ENCODE measurements at places on chromosomes 6 and 20.

GRCh38 chr20:11902285-11902697 lies 15.4 kb upstream of the BTBD3 start:
- no peak for DNase-seq

DNA sequence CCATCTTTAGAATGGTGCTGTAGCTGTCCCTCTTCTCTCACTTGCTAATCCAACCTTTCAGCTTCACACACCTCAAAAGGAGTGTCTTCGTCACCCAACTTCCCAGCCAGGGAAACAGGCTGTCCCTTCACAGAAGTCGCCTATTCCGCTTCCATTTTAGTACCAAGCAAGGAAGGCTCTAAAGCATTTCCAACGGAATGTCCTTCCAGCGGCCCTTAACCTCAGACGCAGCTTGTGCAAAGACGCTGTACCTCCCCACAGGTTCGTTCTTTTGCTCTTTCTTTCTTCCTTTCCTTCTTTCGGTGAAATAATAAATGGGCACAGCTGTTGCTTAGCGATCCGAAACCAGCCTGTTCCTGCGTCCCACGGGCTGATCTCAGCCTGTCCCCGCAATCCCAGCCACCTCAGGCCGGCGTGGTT lies 1.5 kb downstream of the PTPRT start:
- DNase-seq: no peak

DNA sequence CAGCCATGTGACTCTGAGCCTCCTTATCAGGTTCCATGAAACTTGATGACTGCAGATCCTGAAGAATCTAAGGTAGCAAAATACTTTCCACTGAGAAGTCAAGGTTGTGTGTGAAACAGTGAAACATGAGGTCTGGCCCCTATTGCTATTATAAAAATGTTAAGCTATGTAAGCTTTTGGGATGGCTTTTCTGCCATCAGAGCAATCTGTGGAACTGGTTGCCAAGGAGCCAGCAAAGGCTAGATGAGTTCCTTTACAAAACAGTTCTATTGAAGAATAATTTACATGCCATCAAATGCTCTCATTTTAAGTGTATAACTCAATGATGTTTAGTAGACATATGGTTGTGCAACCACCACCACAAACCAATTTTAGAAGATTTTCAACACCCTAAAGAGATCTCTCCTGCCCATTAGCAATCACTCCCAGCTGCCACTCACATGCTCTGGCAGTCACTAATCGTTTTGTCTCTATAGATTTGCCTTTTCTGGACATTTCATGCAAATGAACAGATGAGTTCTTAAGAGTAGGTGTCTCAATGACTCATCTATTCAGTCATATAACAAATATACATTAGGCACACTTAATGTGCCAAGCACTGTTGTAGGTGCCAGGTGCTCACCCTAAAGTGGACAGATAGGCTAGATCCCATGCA lies 19.9 kb upstream of the MEP1A start:
- DNase-seq: no peak

DNA sequence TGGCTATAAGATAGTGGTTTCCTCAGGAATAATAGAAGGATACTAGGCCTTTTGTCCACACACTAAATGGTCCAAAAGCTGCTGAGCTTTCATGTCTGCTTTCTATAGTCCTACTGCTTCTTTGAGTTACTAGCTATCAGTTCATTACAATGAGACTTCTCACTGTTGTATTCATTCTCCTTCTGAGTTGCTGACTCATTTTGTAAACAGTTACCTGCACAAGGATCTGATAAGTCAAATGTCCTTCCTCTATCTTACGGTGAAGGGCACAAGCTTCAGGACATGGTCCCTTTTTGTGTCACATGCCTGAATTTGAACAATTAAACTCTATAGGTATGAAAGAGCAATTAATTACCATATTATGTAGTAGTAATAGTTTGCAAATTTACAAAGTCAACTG lies 90.5 kb downstream of the MAN1A1 start:
- no peak for DNase-seq

DNA sequence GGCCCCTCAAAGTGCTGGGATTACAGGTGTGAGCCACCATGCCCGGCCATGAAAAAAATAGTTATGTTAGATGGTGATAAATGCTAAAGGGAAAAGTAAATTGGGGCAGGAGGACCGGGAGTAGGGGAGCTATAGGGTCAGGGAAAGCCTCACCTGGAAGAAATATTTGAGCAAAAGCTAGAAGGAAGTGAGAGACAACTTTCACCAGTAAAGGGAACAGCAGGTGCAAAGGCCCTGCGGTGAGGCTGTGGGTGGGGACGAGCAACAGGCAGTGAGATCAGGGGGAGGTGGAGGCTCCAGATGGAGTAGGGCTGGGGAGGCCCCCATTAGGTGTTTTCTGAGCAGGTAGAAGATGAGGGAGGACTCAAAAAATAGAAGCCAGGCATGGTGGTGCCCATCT lies 16.0 kb downstream of the BCAS4 start:
- no peak for DNase-seq

GRCh38 chr20:49859807-49860206 lies 47.2 kb downstream of the SLC9A8 start:
- no peak for DNase-seq

GRCh38 chr6:52579006-52579660 lies 2.3 kb upstream of the TRAM2 start:
- no peak for DNase-seq

GRCh38 chr6:2543321-2543720 lies 207.4 kb downstream of the MYLK4 start:
- DNase-seq: no peak

GRCh38 chr6:118935978-118936703 lies 1.2 kb upstream of the MCM9 start:
- DNase-seq: no peak

DNA sequence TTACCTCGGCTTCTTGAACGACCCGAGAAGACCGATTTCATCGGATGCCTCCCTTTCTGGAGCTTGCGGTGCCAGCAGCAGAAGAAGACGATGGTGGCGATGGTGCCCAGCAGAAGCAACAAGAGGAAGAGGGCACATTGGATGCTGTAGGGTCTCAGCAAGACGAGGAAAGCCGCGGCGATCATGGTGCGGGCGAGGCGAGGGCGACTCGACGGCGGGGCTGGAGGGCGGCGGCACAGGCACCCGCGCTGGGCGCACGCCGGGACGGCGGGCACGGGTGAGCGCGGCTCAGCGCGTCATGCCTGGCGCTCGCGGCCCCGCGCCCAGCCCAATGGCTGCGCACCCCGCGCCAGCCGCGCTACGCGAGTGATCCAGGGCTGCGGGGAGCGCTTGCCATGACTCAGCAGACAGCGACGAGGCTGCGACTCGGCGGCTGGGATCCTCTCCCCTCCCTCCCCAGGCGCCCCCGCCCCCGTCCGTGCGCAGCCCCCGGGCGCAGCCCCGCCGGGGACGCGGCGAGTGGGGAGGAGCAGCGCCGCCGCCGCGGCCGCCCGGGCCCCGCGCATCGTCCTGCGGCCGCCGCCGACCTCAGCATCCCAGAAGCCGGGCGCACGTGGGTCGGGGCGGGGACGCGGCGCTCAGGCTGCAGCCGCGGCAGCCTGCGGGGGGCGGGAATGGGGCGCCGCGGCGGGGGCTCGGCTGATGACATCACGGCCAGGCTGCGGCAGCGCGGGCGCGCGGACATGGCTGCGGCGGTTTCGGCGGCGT lies at the start of gene BEND6:
Gene BEND6 (plus strand): TSS at position 705 of the 768 bp plus-strand sequence. CDS start 26,704 bp downstream, outside the sequence.
- peak; percentile 17 for DNase-seq

- DNase-seq: no peak
Measured at GRCh38 chr6:37007340-37008043, 2.0 kb downstream of the FGD2 start.

- DNase-seq: no peak
Measured at GRCh38 chr6:40343318-40343876, 243.8 kb downstream of the LRFN2 start.

GRCh38 chr20:58557733-58558342 lies 42.6 kb upstream of the APCDD1L start:
- DNase-seq: no peak

- no peak for DNase-seq
Measured at GRCh38 chr6:116221911-116222310, 32.0 kb downstream of the TSPYL4 start.

DNA sequence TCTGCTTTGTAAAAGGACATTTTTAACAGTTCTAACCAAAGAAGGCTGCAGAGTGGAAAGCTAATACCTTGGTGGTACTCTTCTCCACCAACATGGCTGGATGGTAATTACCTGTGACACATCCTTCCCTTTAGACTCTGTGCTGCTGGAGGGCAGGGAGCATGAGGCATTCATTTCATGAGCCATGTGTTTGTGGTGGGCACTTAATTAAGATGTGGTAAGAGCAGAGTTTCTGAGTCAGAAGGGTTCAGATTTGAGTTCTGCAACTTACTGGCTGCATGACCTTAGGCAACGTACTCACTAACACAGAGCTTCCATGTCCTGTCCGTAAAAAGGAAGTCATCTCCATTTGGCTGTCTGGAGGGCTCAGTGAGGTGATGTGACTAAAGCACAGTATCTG lies 9.1 kb upstream of the ZNF133 start:
- no peak for DNase-seq

- DNase-seq: no peak
Measured at GRCh38 chr20:878511-879307, 37.4 kb downstream of the ANGPT4 start.

GRCh38 chr6:19549109-19549508 lies 288.1 kb upstream of the ID4 start:
- DNase-seq: no peak

- no peak for DNase-seq
Measured at GRCh38 chr20:45098103-45098773, 2.7 kb downstream of the KCNS1 start.

DNA sequence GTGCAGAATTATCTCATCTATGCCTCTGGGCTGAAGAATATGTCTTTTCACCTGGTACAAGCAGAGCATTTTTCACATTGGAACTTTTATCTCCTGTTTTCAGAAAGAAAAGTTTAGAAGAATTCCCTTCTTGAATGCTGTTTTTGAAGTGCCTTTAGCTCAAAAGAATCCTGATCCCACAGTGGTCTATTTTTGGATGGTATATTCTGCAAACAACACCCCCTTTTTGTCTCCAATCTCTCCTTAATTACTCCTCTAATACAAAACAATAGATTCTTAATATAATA lies 57.7 kb upstream of the HFE start:
- no peak for DNase-seq

Data from stimulated activated CD8-positive, alpha-beta memory T cell treated with anti-CD3 and anti-CD28 coated beads, Interleukin-15, amount 100 ng/mL, for 4 hours (primary cell).